ENCODE measurements at places on chromosomes 7 and 10. TPM values are rescaled to one million over a fixed set of nuclear protein-coding genes. Genes with fewer than 3 reads are reported as not detected.

DNA sequence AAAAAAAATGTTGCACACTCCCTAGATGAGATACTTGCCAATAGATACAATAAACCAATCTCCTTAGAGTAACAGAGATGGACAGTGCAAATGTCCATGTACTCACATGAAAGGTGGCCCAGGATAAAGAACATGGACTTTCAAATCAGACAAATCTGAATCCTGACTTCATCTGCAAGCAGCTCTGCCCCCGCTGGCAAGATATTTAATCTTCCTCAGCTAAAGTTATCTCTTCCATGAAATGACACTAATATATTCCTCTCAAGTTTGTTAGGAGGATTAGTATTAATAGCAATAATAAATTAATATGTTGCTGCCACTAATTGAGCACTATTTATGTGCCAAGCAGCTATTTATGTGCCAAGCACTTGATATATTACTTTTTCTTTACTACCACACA is 148.6 kb upstream of the YAE1 start:
- peaks cover 15% of the 10 kb centered on the region for H3K4me1 ChIP-seq
- no peaks in the 10 kb centered on the region for H3K27me3 ChIP-seq
- no peak for DNase-seq

- no peaks in the 10 kb centered on the region for H3K27me3 ChIP-seq
- no peaks in the 10 kb centered on the region for H3K36me3 ChIP-seq
- no peaks in the 10 kb centered on the region for H3K4me1 ChIP-seq
- H3K27ac ChIP-seq = no peak overlapping the region
- no peak overlapping the region for H3K4me3 ChIP-seq
Measured at GRCh38 chr10:17510242-17510908, 56.0 kb upstream of the ST8SIA6 start.

DNA sequence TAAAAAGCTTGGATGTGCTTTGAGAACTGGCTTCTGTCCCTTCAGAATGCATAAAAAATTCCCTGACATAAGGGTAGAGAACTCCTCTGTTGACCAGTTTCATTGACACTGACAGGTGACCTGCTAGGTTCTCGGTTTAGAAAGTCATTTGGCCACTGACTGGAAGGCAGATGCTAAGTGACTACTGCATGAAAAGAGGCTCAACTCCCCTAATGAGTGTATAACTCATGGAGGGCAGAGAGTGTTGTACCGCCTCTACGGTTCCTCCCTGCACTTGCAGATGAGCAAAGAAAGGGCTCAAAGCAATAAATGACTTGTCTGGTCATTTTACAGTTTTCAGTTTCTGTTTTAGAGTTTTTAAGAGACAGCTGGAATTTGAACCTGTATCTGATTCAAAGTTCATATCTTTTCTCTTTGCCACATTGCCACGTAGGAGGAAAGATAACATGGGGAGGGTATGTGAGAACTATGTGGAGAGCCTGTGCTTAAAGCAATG is 2.9 kb upstream of the FGL2 start:
- H3K4me3 ChIP-seq = no peak overlapping the region
- H3K27ac ChIP-seq = peak overlapping the region; percentile 56
- DNase-seq = peak; percentile 67
- H3K36me3 ChIP-seq = no peaks in the 10 kb centered on the region
- H3K27me3 ChIP-seq = no peaks in the 10 kb centered on the region

DNA sequence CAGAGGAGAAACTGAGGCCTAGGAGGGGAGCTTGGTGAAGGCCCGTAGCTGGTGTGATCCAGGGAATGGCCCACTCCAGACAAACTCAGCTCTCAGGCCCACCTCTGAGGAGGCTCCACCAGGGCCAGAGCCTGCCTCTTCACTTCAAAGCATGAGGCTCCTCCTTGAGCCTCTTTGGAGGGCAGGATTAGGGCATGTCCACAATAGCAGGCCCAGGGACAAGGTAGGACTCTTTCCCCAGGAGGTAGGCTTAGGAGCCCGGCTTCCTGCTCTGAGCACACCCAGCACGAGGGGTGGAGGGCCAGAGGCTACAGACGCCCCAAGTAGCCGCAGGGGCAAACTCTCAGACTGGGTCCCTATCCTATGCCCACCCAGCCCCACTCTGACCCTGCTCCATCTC is 164.6 kb upstream of the ZMIZ1 start:
- H3K4me3 ChIP-seq = no peak overlapping the region
- no peaks in the 10 kb centered on the region for H3K36me3 ChIP-seq
- DNase-seq = no peak
- no peak overlapping the region for H3K27ac ChIP-seq
- H3K4me1 ChIP-seq = no peaks in the 10 kb centered on the region

DNA sequence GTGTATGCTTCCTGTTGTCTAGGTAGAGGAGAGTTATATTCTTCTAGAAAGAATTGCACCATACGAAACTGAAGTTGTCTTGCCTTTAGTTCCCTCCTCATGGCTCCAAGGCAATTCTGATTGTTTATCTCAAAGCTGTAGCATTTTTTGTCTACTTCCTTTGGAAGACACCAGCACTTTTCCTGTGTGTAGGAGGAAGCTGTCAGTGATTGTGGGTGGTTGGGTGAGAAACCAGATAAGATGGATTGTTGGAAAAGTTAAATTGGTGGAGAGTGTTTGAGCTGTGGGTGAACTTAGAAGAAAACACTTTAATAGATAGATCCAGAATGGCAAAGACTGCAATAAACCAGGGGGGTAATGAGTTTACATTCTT is 12.1 kb upstream of the CSTF2T start:
- H3K4me1 ChIP-seq = no peaks in the 10 kb centered on the region
- no peaks in the 10 kb centered on the region for H3K27me3 ChIP-seq
- no peak overlapping the region for H3K27ac ChIP-seq
- no peak for DNase-seq

DNA sequence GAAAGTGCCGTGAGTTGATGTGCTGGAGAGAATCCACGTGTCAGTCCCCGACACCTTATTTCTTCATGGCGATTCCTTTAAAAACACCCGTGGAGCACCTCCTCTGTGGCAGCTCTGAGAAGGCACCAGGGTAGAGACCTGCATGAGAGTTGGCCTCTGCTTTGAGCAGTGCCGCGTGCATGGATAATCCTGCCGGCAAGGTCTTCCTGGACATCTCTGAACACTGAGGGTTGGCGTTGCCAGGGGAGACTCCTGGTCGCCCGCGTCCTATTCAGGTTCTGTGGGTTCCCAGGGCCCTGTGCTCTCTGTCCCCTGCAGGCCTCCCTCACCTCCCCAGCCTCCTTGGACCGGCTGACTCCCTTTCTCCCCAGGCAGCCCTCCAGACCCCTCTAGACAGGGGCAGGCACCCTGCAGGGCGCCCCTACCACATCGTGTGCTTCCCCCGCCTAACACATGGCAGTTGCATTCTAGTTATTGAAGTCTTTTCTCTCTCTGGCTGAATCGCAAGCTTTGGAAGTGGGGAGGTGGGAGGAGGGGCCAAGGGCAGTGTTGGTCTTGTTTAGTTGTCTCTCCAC is 95.6 kb downstream of the MKI67 start:
- H3K4me3 ChIP-seq = no peak overlapping the region
- no peaks in the 10 kb centered on the region for H3K36me3 ChIP-seq
- H3K27me3 ChIP-seq = no peaks in the 10 kb centered on the region
- H3K4me1 ChIP-seq = no peaks in the 10 kb centered on the region

GRCh38 chr7:22477876-22478450 is 22.0 kb downstream of the STEAP1B start:
- DNase-seq = no peak
- no peaks in the 10 kb centered on the region for H3K4me1 ChIP-seq
- no peak overlapping the region for H3K27ac ChIP-seq
- H3K4me3 ChIP-seq = no peak overlapping the region
- H3K36me3 ChIP-seq = no peaks in the 10 kb centered on the region

DNA sequence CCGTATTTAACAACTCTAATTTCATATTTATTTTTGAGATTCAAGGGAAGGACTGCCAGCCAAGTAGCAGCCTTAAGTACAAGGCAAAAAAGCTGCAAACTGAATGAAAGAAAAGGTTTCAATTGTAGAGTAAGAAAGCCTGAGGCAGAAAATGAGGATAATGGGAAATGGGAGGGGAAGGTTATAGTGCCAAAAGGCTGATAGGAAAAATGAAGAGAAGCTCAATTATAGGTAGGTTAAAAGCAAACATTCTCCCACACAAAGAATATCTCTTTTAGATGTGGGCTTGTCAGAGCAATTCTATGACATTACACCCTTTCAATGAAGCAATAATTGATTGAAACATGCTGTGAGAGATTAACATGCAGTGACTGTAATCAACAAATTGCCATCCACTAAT is 175.3 kb downstream of the RAPGEF5 start:
- H3K27ac ChIP-seq = no peak overlapping the region
- H3K27me3 ChIP-seq = no peaks in the 10 kb centered on the region
- H3K4me1 ChIP-seq = no peaks in the 10 kb centered on the region
- peaks cover 10% of the 10 kb centered on the region for H3K36me3 ChIP-seq
- DNase-seq = no peak
- H3K4me3 ChIP-seq = no peak overlapping the region

DNA sequence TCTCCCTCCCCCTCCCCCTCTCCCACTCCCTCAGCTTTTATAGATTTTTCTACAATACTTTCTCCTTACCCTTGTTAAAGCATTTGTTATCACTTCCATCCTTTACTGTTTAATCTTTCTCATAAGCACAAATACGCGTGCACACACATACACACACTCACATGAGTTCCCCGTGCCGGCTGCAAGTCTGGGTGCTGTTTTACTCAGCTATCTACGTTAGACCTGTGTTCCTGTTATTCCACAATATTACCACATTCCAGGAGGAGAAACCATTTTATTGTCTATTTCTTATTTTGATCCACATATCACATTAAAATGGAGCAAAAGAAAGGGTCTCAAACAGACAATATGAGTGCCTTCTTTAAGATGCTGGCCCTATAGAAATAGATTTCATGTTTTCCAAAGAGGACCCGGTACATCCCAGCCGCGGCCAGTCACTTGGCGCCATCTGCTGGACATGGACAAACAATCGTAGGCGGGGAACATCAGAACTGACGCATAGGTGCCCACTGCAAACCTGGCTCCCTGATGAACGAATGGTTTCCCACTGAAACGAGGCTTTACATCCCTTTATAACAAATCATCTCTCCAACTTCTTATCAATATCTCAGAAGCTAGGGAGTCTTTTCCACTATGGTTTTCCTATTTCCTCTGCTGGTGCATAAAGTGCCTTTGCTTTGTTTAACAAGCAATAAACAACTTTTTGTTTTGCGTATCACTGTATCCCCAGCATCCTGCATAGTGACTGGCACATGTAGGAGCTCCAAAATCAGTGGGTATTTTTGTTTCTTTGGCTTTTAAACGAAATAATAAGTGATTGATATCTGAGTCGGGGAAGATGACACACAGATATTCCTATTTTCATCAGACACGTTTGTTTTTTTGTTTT is 25.2 kb upstream of the OPTN start:
- H3K4me1 ChIP-seq = no peaks in the 10 kb centered on the region
- no peaks in the 10 kb centered on the region for H3K27me3 ChIP-seq
- H3K4me3 ChIP-seq = no peak overlapping the region

DNA sequence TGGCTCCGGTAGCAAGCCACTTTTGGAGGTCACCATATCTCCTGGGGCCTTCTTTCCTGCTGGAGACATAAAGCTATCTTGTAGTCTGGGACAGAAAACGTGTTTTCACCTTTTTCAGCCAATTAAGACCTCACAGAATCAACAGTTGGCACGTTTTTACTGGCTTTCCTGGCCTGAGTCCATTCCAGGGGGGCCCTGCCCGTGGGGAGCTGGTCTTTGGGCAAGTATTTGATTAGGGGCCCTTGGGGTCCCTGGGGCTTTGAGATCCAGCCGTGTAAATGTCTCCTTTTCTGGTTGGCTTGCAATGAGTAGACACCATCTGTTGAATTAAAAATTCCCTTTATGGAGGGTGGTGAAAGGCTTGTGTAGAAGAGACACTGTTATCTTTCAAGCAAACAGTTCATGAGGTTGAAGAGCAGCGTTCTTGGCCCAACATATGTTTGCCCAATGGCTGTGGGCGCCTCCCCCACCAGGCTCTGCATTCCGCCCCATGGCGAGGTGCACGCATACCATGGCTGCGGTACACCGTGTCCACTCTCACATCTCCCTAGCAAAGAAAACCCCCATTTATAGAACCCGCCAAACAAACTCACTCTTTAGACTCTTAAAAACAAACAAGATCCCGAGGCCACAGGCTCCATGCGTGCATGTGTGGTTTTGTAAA is 593.2 kb downstream of the LRMDA start:
- H3K4me1 ChIP-seq = no peaks in the 10 kb centered on the region
- no peaks in the 10 kb centered on the region for H3K27me3 ChIP-seq
- no peak for DNase-seq
- no peaks in the 10 kb centered on the region for H3K36me3 ChIP-seq

GRCh38 chr7:79465551-79465950 is 12.1 kb upstream of the MAGI2 start:
- no peaks in the 10 kb centered on the region for H3K27me3 ChIP-seq
- no peak overlapping the region for H3K4me3 ChIP-seq

DNA sequence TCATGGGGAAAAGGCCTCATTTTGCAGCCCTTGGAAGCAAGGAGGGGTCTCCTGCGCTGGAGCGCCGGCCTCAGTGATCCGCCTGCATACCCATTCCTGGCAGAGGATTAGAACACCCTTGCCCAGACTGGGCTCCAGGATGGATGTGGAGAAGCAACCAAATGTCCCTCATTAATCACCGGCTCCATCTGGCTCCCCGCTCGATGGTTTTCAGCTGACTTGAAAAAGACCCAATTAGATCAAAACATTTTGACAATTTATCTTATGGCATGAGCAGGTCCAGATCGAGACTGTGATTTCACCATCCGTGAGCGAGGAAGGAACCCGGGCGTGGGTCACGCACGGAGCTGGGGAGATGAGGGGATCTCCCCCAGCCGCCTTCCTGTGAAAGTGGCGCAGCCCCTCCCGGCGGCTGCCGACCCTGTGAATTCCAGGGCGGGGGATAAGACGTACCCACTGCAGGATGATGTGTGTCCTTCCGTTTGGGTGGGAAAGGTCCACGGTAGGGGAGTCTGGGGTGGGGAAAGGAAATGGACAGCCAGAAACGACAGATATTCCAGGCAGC is 141.6 kb downstream of the EMX2 start:
- H3K4me1 ChIP-seq = no peaks in the 10 kb centered on the region
- no peaks in the 10 kb centered on the region for H3K27me3 ChIP-seq
- no peak for DNase-seq
- H3K27ac ChIP-seq = no peak overlapping the region
- H3K4me3 ChIP-seq = no peak overlapping the region

- no peak overlapping the region for H3K4me3 ChIP-seq
- no peak overlapping the region for H3K27ac ChIP-seq
- H3K36me3 ChIP-seq = no peaks in the 10 kb centered on the region
- no peaks in the 10 kb centered on the region for H3K27me3 ChIP-seq
Measured at GRCh38 chr7:136489808-136490207, 378.6 kb upstream of the CHRM2 start.

IGF2BP3 gene
- total RNA-seq = not detected

SEMA3D gene
- total RNA-seq = 7.6 TPM

All from Peyer's patch (tissue), 4 donors.